Stimulated activated CD4-positive, alpha-beta T cell treated with anti-CD3 and anti-CD28 coated beads, Interleukin-4, amount 100 ng/mL, for 4 hours (primary cell): ENCODE measurements at places on chromosomes 4 and X.

- DNase-seq: no peak
Measured at GRCh38 chr4:70515367-70516250, 2.8 kb upstream of the AMTN start.

GRCh38 chrX:130631011-130631410, 229.2 kb downstream of the RBMX2 start:
- DNase-seq: no peak

DNA sequence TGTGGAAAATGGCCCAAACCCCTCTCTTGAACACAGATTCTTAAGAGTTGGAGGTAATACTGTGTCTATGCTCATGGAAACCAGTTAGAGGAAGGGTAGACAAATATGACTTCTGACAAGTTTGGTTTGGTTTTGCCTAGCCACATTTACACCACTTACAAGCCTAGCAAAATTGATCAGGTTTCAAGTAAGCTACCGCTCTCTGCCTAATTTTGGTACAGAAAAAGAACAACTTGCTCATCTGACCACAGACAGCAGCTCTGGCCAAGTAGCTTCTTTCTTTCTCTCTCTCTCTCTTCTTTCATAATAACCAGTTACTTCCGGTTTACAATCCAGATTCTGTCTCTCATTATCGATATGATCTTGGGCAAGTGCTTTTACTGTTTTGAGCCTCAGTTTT, 260.0 kb downstream of the GLUD2 start:
- no peak for DNase-seq

- DNase-seq: no peak
Measured at GRCh38 chr4:112994732-112995464, 54.6 kb upstream of the ANK2 start.

- DNase-seq: no peak
Measured at GRCh38 chr4:1136048-1136447, 22.7 kb upstream of the RNF212 start.

- DNase-seq: no peak
Measured at GRCh38 chr4:8005814-8006215, 66.2 kb upstream of the AFAP1 start.

- no peak for DNase-seq
Measured at GRCh38 chr4:86035688-86036087, 324.2 kb downstream of the MAPK10 start.

- DNase-seq: no peak
Measured at GRCh38 chr4:156378033-156378665, 424.5 kb upstream of the CTSO start.

- DNase-seq: no peak
Measured at GRCh38 chr4:169362607-169363006, 91.9 kb upstream of the SH3RF1 start.

GRCh38 chr4:69830560-69831269, 29.2 kb downstream of the SULT1E1 start:
- DNase-seq: no peak

GRCh38 chr4:110248831-110249253, 50.4 kb upstream of the ELOVL6 start:
- no peak for DNase-seq
